GM04503 (cell line): ENCODE measurements at places on chromosomes 7 and 10.

- peak; percentile 100 for DNase-seq
These were observed at the start of gene BBIP1 for GRCh38 chr10:110918643-110919348. Gene BBIP1, minus strand, starts transcription at chr10:110919180. Its CDS starts 1,023 bp downstream, at chr10:110918157.

DNA sequence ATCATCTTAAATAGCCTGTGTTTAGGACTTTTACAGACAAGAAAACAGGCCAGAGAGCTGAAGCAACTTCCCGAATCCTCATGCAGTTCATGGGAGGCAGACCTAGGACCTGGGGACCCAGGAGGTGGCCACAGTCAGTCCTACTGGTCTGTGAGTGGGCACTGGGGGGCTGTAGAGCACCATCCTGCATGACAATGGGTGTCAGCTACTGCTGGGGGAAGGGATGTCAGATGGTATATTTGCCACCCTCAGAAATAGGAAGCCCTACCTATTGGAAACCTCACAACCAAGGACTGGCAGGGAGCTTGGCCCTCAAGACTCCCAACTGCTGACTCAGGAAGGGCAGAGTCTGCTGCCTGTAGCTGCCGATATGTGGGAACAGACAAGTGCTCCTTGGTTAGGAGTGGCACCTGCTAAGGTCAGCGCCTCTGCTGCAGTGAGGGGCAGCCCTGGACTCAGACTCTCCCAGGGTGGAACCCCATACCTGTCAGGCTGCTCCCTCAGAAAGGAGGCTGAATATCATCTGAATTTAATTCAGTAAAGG lies 29.7 kb downstream of the OGDH start:
- DNase-seq, result no peak

DNA sequence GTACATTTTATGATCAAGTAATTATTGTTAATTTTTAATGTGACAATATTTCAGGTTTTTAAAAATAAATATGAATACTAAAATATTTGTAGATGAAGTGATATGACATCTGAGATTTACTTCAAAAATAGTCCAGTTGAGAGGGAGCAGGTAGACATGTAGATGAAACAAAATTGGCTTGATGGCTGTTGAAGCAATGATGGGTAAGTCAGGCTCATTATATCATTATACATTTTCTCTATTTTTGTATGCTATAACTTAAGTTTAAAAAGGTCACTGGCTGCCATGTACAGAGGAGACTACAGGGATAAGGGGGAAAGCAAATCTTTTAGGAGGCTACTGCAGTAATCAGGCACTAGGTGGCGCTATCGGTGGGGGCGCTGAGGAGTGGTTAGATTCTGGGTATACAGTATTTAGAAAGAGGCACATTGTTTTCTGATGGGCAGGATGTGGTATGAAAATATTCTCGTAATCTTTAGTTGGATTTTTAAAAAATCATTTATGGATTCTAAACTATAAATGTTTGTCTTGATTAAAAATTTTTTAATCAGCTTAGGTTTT lies 189.8 kb upstream of the IMMP2L start:
- no peak for DNase-seq

DNA sequence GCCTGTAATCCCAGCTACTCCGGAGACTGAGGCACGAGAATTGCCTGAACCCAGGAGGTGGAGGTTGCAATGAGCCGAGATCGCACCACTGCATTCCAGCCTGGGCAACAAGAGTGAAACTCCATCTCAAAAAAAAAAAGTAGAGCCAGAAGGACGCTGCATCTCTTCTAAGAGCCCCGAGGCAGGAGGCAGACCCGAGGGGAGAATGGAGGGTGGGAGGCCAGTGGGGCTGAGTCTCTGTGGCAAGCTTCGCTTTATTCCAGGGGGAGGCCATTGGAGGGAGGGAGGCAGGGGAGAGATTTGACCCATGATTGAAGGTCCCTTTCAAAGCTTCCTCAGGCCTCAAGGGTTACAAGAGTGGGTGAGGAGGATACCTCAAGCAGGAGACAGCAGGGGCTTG lies 18.7 kb downstream of the TTYH3 start:
- no peak for DNase-seq

GRCh38 chr7:111089822-111090426 lies 1.0 kb upstream of the LRRN3 start:
- no peak for DNase-seq

- no peak for DNase-seq
These were observed 30.3 kb upstream of the CAMK1D start for GRCh38 chr10:12319076-12319475.

DNA sequence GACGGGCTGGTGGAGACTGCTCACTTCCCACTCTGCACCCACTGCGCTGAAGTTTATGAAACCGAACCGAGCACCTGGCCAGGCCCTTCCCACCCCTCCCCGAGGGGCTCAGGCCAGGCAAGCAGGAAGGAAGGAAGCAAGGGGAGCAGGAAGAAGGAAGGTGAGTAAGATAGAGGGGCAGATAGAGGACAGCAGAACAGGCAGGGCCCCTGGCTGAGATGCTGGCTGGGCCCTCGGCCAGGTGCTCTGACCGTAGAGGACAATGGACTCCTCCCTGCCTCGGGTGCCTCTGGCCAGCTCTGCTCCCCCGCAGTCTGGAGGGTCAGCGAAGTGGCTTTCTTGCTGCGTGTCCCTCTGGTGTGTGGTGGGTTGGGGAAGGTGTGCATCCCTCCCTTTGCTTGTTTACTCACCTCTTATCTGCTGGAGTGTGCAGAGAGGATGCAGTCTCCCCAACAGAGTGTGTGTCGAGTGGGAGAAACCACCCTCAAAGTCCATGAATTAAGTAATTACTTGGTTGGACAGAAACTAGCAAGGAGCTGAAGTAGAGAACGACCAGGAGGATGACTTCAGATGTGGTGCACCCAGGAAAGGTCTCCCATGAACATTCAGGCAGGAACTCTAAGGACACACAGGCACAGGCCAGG lies 82.8 kb upstream of the PPP2R2D start:
- DNase-seq, result no peak

DNA sequence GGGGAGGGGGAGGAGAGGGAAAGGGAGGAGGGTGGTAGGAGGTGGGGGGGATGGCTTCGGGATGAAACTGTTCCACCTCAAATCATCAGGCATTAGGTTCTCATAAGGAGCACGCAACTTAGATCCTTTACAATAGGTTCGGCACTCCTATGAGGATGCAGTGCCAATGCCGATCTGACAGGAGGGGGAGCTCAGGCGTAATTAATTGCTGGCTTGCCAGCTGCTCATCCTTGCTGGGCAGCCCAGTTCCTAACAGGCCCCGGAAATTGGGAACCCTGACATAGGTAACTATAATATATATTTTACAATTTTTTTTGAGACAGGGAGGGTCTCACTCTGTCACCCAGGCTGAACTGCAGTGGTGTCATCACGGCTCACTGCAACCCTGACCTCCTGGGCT lies 118.8 kb upstream of the SFMBT2 start:
- DNase-seq, result no peak

DNA sequence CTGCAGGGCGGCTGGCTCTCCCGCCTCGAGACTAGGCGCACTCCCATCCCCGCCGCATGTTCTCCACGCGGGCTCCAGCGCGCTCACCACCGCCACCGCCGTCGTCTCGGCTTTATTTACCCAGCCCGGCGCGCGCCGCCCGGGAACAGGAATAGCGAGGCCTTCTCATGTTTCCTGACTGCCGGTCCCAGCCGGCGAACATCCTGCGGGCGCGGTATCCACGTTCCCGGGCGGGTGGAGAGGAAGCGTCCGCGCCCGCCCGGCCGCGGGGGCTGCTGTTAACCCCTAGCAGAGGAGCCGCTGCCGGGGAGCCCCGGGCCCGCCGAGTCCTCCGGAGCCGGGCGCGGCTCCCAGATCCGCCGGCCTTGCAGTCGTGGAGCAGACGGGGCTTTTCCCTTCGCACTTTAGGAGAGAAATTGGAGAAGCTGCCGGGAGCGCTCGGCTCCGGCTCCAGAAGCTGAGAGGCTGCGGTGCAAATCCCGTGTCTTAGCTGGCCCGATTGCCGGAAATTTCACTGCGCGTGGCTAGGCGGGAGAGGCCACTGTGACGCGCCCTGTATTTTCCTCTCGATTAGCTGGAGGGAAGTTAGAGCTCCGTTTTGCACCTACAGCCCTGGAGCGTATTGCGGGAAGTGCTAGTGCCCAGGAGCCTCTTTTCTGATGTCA lies at the start of gene MKX:
Gene MKX, minus strand, starts transcription at position 88 of the 665 bp plus-strand sequence. CDS start 2,404 bp downstream, outside the sequence.
- no peak for DNase-seq

GRCh38 chr7:28607855-28608193 lies 195.5 kb downstream of the CREB5 start:
- DNase-seq, result no peak

GRCh38 chr10:75740541-75740940 lies 309.1 kb downstream of the LRMDA start:
- DNase-seq, result no peak

DNA sequence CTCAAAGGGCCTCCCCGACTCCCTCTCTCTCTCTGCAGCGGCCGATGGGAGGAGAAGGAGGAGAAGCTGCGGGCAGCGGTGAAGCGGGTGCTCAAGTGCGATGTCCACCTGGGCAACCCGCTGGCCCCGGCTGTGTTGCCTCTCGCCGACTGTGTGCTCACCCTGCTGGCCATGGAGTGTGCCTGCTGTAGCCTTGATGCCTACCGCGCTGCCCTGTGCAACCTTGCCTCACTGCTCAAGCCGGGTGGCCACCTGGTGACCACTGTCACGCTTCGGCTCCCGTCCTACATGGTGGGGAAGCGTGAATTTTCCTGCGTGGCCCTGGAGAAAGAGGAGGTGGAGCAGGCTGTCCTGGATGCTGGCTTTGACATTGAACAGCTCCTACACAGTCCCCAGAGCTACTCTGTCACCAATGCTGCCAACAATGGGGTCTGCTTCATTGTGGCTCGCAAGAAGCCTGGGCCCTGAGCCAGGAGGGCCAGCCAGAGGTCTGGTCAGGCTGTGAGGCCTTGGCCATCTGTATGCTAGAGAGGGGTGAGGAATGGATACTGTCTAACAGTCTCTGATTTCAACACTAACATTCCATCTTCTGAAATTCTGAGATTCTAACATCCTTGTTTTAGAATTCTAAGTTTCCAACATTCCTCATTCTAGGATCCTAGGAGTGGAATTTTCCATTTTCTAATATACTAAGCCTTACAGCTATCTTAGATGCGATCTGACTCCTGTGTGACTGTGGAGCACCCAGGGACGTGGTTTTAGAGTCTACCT lies 3.6 kb downstream of the INMT start:
- no peak for DNase-seq
